ENCODE measurements at places on chromosomes 16 and 17.

- DNase-seq = no peak
These were observed 71.1 kb downstream of the RPH3AL start for GRCh38 chr17:281365-281999.

DNA sequence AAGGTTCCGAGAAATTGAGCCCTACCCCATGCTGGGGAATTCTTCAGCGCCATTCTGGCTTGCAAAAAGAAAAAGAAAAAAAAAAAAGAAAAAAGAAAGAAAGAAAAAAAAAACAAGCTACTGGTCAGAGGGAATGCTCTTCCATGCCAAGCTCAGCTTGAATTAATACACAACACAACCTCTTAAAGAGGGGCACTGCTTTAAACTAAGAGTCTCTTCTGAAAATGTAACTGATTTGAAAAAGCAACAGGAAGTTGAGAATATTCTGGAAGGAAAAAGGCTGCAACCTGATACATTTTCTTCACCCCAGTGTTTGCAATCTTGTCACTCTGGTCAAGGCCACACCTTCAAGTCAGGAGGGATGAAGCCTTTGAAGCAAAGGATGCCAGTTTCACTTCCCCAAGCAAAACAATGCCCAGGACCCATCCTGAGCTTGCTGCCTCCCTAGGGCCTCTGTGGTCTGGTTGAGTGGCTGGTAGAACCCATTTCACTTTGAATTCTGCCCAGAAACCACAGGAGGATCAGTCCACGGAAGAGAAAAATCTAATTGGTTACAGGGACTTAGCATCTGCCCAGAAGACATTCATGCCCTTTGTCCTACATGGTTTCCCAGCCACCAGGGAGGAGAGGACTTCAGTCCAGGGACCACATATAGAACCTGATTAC lies 389.7 kb downstream of the SOX9 start:
- no peak for DNase-seq

GRCh38 chr16:71672803-71673581 lies 47.0 kb downstream of the MARVELD3 start:
- DNase-seq = no peak

GRCh38 chr17:81741049-81741593 lies 29.0 kb downstream of the SLC25A10 start:
- no peak for DNase-seq

GRCh38 chr17:42893359-42893758 lies 7.2 kb upstream of the G6PC1 start:
- DNase-seq = no peak

- DNase-seq = peak; percentile 90
These were observed 43.0 kb upstream of the TANGO6 start for GRCh38 chr16:68800257-68800875.

DNA sequence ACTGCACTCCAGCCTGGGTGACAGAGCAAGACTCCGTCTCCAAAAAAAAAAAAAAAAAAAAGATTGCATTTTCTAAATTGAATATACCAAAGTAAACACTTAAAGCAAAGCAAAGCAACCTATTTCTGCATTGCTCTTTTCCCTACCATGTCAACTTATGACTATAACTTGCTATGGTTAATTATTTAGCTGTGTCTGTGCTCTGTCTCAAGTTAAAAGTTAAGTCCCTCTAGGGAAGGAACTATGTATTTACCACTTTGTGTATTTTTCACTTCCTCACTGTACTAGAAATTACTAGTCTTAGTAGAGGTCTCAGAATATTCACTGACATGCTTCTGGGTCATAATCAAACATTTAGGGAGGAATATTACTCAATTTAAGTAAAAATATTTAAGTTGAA lies 711.7 kb upstream of the SOX9 start:
- DNase-seq = no peak

GRCh38 chr17:8631554-8631877 lies 991 bp upstream of the MYH10 start:
- no peak for DNase-seq

- peak; percentile 59 for DNase-seq
These were observed 27.0 kb upstream of the RGS9 start for GRCh38 chr17:65109990-65110680.
